ENCODE measurements at places on chromosomes 1 and 21. TPM values are rescaled to one million over a fixed set of nuclear protein-coding genes. Genes with fewer than 3 reads are reported as not detected.

DNA sequence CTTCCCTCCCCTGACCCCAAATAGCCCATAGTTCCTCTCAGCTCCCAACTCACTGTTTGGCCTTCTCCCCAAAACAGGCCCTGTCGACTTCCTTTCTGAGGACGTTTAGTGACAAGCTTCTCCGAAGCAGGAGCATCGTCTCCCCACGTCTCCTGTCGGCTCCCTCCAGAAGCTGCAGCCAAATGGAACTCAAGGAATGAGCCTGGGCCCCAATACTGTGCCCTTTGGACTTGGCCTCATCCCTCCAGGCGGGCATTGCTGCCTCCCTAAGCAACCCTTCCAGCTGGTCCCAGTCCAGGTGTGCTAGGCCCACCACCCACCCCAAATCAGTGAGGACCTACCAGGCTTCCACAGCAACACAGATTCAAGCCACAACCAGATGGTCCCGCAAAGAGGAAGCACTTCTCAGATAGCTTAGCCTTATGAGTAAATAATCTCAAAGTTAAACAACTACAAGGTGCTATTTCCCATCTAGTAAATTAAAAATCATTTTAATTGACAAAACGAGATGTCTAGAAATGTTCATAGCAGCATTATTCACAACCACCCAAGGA, 33.0 kb downstream of the ACOT7 start:
- H3K27ac ChIP-seq: no peak overlapping the region
- no peaks in the 10 kb centered on the region for H3K36me3 ChIP-seq
- H3K4me1 ChIP-seq: peaks cover 66% of the 10 kb centered on the region
- H3K27me3 ChIP-seq: no peaks in the 10 kb centered on the region
- DNase-seq: no peak
- H3K4me3 ChIP-seq: peak overlapping the region; percentile 52

Gene RNPEP
- 43.2 TPM for total RNA-seq

DNA sequence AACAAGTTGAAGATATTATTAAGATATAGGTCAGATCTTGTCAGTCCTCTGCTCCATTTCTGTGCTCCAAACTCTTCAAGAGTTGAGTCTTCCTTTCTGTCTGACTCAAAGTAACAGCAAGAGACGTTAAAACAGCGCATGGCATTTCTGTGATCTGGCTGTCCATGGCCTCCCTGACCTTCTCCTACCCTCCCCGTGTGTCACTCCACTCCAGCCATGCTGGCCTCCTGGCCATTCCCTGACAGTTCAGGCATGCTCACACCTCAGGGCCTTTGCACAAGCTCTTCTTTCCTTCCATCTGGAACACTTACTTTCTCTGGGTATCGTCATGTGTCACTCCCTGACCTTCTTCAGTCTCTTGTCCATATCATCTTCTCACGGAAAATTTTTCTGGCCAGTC, 229.0 kb downstream of the CENPF start:
- H3K4me1 ChIP-seq: no peaks in the 10 kb centered on the region
- H3K27ac ChIP-seq: no peak overlapping the region
- H3K4me3 ChIP-seq: no peak overlapping the region

DNA sequence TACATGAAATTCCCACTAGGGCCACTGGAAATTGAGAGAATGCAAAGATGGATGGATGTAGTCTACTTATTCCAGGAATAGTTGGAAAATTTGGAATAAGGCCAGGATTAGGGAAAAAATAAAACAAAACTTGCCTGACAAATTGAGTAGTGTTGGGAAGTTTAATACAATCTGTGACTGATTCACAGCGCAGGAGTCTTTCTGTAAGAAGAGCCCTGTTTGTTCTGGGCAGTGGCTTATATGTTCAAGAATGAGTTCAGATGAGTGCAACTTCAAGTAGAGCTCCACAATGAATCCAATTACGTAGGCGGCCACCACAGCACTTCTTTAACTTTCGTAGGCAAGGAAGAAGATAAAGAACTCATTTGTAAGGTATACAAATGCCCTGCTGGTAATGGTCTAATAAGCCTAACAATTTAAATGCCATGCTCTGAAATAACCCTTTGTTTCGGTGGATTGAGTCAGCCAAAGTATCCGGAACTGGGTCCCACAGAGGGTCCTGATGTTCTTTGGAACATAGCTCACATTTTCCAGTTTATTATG, 47.1 kb upstream of the KCNE1 start:
- no peak overlapping the region for H3K4me3 ChIP-seq
- no peak overlapping the region for H3K27ac ChIP-seq
- H3K36me3 ChIP-seq: peaks cover 11% of the 10 kb centered on the region
- DNase-seq: no peak
- H3K4me1 ChIP-seq: peaks cover 10% of the 10 kb centered on the region
- H3K27me3 ChIP-seq: no peaks in the 10 kb centered on the region

DNA sequence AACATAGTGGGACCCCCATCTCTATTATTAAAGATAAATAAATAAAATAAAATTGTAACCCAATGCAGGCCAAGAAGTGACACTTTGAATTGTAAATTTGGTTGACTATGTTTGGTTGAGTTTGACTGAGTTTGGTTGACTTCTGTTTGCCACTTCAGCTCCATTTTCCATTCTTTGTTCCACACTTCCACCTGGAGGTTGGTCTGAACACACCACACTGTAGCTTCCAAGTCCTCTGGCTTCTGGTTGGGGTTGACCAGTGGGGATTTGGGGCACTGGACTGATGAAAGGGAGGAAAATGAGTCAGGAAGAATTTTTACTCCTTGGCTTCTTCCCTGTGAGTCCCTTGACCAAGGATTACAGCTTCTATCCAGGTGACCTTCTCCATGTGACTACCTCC, 40.6 kb upstream of the DIPK1A start:
- H3K4me1 ChIP-seq: no peaks in the 10 kb centered on the region
- H3K27me3 ChIP-seq: peaks cover 24% of the 10 kb centered on the region
- no peak for DNase-seq
- H3K36me3 ChIP-seq: no peaks in the 10 kb centered on the region
- H3K4me3 ChIP-seq: no peak overlapping the region
- peak overlapping the region; percentile 31 for H3K27ac ChIP-seq

Gene SPOCD1
- 1.0 TPM for total RNA-seq
